Right lobe of liver (tissue), 6 donors: ENCODE measurements at places on chromosomes 16 and 17. TPM values are rescaled to one million over a fixed set of nuclear protein-coding genes. Genes with fewer than 3 reads are reported as not detected.
A peak's percentile ranks its signal among the peaks of the same experiment; 100 is the strongest.

DNA sequence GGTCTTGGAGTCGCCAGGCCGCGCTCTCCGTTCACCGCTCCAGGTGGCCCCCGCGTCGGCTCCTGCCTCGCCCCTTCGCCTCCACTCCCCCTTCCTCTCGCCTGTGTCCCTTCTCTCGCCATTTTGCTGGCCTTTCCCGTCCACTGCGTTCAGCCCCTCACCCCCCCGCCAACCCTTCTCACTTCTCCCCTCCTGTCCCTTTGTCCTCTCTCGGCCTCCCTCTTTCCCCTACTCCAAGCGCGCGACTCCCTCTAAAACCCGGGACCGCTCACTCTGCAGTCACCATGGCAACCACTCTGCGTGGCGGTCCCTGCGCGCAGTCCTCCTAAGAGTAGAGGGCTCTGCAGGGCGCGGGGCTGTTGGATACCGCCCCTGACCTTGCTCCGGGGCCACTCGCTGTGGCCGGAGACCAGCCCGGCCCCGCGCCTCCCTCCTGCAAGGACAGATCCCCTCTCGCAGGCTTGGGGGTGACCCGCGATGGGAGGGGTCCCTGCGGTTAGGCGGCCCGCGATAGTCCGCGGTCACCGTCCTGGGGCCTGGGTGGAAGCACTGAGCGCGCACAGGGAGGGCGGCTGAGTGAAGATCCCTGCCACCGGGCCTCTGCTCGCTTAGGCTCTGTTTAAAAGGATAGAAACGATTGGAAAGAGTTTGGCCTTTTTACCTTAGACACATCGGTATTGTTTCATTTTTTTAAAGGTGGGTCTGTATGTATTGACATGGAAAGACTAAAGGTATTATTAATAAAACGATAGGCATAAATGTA is 454 bp downstream of the CCDC40 start:
- H3K4me3 ChIP-seq = peak overlapping the region; percentile 84
- H3K4me1 ChIP-seq = no peaks in the 10 kb centered on the region
- H3K27me3 ChIP-seq = no peaks in the 10 kb centered on the region

DNA sequence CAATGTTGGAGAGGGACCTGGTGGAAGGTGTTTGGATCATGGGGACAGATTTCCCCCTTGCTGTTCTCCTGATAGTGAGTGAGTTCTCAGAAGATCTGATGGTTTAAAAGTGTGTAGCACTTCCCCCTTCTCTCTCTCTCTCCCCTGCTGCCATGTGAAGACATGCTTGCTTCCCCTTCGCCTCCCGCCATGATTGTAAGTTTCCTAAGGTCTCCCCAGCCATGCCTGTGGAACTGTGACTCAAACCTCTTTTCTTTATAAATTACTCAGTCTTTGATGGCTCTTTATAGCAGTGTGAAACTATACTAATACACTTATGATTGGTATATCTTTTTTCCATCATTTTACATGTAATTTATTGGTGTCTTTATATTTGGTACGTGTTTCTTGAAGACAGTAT is 13.4 kb downstream of the ADGRG5 start:
- no peaks in the 10 kb centered on the region for H3K4me1 ChIP-seq
- no peak for DNase-seq
- no peak overlapping the region for H3K27ac ChIP-seq

Gene PLCG2
- 18.6 TPM for total RNA-seq

DNA sequence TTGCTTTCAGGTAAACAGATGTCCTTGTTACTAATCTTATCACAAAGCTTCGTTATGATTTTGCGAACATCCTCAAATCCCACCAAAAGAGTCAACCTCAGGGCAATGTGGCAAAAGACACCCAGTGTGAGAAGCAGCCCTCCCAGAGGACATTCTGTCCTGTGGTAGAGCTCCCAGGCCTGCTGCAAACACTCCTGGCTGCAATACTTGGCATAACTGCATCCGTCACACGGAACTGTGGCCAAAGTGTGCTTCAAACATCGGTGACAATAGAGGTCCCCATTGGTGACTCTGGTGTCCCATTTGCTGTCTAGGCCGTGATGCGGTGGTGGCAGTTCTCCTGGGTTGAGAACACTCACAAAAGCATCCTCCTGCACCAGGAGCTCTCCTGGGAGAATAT is 29.5 kb downstream of the SMYD4 start:
- no peaks in the 10 kb centered on the region for H3K27me3 ChIP-seq
- peaks cover 22% of the 10 kb centered on the region for H3K4me1 ChIP-seq
- no peak for DNase-seq
- no peaks in the 10 kb centered on the region for H3K36me3 ChIP-seq
- H3K27ac ChIP-seq = no peak overlapping the region

GRCh38 chr17:67632141-67632540 is 85.6 kb upstream of the NOL11 start:
- no peaks in the 10 kb centered on the region for H3K27me3 ChIP-seq
- H3K4me3 ChIP-seq = no peak overlapping the region
- no peaks in the 10 kb centered on the region for H3K36me3 ChIP-seq
- H3K4me1 ChIP-seq = no peaks in the 10 kb centered on the region
- DNase-seq = no peak
- H3K27ac ChIP-seq = no peak overlapping the region
